SW 1271 (cell line): ENCODE measurements at places on chromosomes 6 and 20.

GRCh38 chr6:25689966-25690365 lies 38.0 kb downstream of the SCGN start:
- DNase-seq = no peak

DNA sequence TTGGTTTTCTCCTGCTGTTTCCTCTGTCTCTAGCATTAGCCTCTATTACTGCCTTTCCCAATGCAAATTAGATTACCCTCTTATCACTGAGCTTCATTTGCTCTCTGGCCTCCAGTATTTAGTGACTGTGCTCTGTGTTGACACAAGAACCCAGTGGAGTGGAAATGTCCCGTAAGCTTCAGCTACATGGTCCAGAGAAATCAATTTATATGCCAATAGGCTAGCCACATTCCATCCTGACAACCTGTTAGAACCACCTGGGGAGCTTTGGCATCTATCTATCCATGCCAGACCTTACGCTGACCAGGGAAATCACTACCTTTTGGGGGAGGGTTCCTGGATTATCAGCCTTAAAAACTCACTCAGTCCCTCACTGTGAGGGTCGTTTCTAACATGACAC lies 459.6 kb downstream of the UTRN start:
- no peak for DNase-seq

- DNase-seq = peak; percentile 12
Observed at GRCh38 chr6:83417880-83418663, 12.8 kb downstream of the ME1 start.

- DNase-seq = no peak
Observed at GRCh38 chr6:81950877-81951276, 198.4 kb upstream of the TENT5A start.

DNA sequence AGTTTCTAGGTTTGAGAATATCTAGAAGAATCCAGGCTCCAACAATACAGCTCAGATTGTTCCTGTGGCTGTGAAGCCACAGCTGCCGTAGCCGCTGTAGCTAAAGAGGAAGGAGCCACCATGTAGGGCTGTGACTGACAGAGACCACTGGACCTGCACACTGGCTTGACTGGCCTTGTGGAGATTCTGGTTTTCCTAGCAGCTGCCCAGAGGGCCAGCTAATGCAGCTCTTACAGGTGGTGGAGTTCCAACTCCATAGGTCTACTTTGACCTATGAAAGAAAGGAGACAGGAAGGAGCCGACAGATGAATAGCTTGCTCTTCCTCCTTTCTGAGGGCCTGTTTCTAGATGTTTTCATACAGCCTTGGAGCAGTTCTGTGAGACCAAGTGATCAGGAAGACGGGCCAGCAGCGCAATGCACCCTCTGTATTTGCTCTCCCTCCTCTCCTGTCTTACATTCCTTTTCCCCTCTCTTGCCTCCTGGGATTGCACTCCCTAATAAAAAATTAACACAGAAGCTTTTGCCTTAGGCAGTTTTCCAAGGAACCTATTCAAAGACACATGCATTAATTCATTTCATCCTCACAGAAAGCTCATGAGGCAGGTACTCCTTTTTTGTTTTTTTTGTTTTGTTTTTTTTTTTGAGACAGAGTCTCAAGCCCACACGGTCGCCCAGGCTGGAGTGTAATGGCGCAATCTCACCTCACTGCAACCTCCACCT lies 51.8 kb upstream of the MYB start:
- no peak for DNase-seq

GRCh38 chr6:15368186-15368585 lies 122.3 kb downstream of the JARID2 start:
- no peak for DNase-seq

DNA sequence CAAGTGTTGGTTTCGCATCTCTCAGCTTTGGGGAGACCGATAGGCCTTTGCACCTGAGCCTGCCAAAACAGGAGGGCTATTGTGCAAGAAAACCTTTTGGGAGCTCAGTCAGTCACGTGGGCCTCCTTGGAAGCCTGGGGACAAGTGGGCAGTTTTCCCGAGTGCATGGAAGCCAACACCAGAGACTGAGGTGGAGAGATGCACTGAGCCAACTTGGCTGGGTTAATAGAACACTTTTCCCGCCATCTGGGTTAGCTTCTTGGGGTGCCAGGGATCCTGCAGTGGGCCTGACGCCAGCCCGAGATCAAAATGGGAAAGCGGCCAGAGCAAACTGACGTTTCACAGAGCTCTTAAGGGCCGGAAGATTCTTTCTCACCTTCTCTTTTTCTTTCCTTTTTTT lies 2.8 kb upstream of the OOEP start:
- DNase-seq = no peak

- DNase-seq = no peak
Observed at GRCh38 chr6:110422444-110422822, 7.1 kb upstream of the DDO start.

DNA sequence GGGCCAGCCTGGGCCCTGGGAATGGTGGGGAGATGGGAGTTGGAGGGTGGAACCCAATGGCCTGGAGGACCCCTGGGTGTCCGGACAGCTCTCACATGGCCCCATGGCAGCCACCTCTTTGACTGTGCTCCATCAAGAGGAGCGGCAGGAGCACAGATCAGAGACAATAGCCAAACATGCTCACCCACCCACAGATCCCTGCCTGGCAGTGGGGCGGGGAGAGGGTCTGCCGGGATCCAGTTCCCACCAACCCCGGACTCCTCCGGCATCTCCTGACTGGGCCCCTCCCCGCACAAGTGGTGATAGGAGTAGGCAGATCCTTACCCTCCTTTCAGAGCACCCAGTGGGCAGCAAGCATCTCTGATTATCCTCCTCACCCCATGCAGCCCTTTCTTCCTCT lies 31.9 kb upstream of the MRPS18A start:
- DNase-seq = no peak

- no peak for DNase-seq
Observed at GRCh38 chr6:74814440-74814839, 391.4 kb downstream of the COL12A1 start.

GRCh38 chr6:113856625-113857555 lies at the start of gene MARCKS:
TSS of gene MARCKS (plus strand) at chr6:113857345. CDS start at chr6:113857746, 401 bp downstream.
- peak; percentile 24 for DNase-seq

DNA sequence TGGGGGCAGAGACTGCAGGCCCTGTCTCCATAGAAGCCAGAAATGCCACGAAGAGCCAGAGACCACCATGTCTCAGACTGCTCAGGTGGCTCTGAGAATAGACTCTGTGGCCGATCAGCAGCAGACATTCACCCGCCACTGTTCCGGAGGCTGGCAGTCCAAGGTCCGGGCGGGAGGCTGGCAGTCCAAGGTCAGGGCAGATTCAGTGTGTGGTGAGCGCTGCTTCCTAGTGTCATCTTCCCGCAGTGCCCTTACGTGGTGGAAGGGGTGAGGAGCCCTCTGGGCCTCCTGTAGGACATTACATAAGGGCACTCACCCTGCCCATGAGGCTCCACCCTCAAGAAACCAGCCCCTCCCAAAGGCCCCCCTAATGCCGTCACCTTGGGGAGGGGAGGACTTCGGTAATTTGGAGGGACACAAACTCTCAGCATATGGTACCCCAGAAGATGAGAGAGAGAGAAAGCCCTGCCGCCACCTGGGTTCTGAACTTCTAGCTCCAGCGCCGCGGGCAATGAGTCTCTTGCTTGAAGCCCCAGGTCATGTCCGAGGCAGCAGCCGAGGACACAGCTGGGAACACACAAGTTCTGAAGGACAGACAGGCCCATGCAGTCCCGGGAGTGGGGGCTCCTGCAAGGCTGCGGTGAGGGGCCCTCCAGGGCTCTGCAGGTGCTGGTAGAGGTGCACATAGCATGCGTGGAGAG lies 36.4 kb downstream of the DACT2 start:
- DNase-seq = no peak

DNA sequence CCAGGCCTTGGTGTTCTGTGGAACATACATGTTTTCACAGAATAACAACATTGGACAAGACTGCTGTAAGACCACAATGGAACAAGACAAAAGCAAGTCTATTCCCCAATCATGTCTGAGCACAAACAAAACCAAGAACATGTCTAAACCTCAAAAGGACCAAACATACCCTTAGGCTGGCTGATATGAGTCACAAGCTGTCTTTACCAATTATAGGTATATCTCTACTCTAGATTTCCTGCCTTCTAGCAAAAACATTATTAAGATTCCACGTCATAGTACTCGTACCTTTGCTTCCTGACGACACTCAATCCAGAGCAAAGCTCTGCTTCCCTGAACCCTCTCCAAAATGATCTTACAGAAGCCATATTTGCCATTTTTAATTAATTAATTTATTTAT lies 15.4 kb upstream of the L3MBTL1 start:
- DNase-seq = no peak

DNA sequence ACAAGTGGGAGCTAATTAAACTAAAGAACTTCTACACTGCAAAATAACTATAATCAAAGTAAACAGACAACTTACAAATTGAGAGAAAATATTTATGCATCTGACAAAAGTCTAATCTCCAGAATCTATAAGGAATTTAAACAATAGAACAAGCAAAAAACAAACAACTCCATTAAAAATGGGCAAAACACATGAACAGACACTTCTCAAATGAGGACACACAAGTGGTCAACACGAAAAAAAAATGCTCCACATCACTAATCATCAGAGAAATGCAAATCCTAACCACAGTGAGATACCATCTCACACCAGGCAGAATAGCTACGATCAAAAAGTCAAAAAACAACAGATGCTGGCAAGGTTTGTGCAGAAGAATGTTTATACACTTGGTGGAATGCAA lies 36.2 kb downstream of the STMND1 start:
- no peak for DNase-seq

- DNase-seq = no peak
Observed at GRCh38 chr6:118220429-118221128, 313.5 kb downstream of the SLC35F1 start.

GRCh38 chr6:36862848-36863382 lies 11.7 kb downstream of the PPIL1 start:
- no peak for DNase-seq

DNA sequence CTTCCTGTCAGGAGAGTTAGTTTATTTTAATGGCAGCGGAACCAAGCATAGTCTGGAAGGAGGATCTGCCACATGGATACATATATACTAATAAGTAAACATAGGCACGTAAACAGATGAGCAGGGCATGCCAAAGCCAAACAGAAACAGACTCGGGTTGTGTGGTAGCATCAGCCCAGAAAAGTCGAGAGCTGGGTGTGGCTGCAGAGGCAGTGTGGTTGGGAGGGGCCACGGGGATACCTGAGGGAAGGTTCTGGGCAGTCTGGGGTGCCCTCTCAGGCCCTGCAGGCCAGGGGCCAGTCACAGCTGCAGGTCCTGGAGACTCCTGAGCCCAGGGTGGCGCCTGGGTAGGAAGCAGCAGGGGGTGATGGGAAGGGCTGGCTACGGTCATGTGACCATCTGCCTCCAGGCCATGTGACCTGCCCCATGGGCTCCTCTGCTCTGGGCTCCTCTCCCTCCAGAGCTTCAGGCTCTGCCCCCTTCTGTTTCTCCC lies 42.8 kb upstream of the MRPS10 start:
- DNase-seq = no peak

- DNase-seq = no peak
Observed at GRCh38 chr20:49813305-49813974, 812 bp downstream of the SLC9A8 start.

DNA sequence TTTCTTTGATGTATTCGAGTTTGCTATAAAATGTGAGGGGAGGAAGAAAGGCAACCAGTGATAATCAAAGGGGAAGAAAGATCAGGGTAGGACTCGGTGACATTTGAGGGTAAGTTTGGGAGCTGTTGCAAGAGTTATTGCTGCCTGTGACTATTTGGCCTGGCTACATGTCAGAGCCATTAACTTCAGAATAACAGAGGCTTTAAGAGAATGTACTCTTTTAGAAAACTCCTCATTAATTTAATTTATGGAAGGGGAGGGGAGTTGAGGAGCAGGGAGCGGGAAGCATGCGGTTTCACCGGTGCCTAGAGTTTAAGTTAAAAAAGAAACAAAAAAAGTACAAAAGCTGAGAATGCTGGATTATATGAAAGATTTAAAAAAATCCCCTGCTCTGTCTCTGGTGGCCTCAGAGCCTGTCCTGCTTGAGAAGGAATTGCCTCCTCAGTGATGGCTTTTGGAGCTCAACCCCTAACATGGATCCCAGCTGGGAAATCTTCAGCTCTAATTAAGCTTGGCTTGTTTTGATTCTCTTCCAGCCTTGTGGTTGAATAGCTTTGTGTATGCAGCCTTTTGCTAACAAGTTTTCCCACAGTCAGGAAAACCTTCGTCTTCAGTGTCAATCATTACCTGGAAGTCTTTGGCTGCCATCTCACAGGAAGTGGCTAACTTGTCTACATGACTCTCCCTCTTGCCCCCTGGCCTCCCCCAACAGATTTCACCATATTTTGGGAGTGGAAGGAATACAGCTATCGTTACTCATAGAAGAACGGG lies 238.2 kb downstream of the SOX4 start:
- no peak for DNase-seq

GRCh38 chr6:5606546-5606945 lies 345.2 kb downstream of the FARS2 start:
- no peak for DNase-seq

GRCh38 chr20:45041464-45042337 lies 59.2 kb downstream of the KCNS1 start:
- peak; percentile 49 for DNase-seq

- DNase-seq = no peak
Observed at GRCh38 chr6:28353356-28353755, 3.6 kb downstream of the ZKSCAN3 start.

DNA sequence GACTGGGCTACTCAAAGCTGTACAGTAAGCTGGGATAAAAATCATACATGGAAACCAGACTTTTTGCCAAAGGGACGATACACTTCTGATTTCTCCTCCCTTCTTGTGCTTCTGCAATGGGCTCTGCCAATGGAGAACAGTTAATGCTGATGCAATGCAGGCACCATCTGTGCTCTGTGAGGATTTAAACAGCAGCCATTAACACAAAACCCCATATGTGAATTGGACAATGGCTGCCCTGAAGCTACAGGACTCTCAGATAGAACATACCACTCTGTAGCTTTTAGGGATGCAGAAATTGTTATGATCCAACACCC lies 71.9 kb downstream of the GJA10 start:
- no peak for DNase-seq

DNA sequence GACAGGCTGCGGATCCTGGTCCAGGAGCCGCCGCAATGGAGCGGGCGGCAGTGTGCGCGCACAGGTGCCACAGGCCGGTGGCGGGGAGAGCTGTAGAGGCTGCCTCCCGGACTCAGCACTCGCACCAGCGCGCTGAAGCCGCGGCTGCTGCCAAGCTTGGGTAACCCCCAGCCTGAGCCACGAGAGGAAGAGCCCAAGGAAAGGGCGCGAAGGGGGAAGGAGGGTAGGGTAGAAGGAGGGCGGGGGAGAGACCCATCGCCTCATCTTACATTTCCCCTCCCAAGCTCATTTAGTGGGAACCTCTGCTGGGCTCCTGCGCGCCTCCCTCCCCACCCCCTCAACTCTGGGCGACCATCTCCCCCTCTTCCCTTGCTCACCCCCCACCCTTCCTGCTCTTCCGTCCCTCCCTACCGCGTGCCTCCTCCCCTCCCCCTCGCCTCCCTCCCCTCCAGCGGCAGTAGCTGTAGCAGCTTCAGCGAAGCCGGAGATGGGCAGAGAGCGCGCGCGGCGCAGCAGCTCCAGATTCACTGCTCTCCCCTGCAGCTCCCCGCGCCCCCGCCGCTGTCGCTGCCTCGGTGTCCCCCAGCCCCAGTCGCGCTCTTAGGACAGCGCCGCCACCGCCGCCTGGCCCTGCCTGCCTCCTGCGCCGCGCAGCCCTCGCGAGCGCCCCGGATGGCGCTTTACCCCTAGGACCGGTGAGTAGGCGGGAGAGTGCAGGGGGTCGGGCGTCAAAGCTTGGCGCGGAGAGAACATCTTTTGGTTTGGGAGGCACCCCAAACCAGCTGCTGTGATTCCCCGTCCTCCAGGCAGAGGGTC lies at the start of gene FUT9:
FUT9 (plus strand) TSS at position 457 of the 816 bp plus-strand sequence. CDS start 187,182 bp downstream, outside the sequence.
- DNase-seq = no peak

- no peak for DNase-seq
Observed at GRCh38 chr20:15374682-15375081, 1037.3 kb upstream of the FLRT3 start.

GRCh38 chr6:152096863-152097496 lies 289.5 kb downstream of the ESR1 start:
- DNase-seq = peak; percentile 39
